ENCODE measurements at places on chromosomes 7 and 10.
A peak's percentile ranks its signal among the peaks of the same experiment; 100 is the strongest.

DNA sequence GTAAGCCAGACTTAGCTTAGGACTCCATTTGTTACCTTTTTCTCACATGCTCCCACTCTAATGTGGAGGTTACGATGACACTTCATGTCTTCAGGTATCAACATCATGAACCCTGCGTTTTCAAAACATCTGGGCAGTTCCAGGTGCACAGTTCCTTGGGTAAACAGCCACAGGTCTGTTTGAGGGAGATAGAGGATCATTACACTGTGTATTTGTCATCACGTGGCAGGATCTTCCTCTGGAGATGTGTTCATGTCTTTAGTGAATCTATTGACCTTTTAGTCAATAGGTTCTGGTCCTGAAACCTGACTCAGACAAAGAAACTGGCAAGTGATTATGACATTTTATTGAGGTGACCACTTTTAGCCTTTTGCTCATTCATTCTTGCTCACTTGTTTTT is 145.5 kb downstream of the ANKRD7 start:
- no peak for DNase-seq

DNA sequence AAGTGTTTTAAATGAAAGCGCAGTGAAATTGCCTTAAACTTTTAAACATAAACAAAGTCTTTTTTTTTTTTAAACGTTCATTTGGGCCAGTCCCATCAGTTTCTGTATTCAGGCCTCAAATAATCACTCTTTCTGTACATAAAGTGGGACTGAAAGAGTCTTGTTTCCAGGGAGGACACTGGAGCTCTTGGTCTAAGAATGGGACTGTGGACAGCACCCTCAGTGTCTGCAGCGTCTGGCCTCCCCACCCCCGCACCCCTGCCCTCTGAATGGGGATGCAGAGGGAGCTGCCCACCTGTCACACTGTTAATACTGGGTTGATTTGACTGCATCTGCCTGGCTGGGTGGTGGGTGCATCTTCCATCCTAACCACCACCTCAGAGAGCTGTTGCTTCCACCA is 5.2 kb downstream of the ZNF365 start:
- no peak for DNase-seq

GRCh38 chr10:133481086-133481643 is 27.4 kb downstream of the SCART1 start:
- no peak for DNase-seq

- DNase-seq: no peak
Observed at GRCh38 chr7:92826258-92826938, 10.0 kb downstream of the CDK6 start.

GRCh38 chr10:93313798-93314197 is 168.3 kb downstream of the MYOF start:
- DNase-seq: no peak

DNA sequence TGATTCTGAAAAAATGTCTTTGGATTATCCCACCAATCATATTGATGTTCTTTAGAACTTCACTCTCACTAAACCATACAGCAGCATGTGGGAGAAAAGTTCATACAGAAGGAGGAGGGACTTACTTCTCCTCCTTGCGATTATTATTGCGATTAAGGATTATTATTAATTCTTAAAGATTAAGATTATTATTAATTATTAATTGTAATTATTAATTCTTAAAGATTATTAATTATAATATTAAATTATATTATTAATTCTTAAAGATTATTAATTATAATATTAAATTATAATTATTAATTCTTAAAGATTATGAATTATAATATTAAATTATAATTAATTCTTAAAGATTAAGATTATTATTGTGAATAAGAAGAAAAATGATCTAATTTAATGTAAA is 80.5 kb downstream of the MACC1 start:
- no peak for DNase-seq

DNA sequence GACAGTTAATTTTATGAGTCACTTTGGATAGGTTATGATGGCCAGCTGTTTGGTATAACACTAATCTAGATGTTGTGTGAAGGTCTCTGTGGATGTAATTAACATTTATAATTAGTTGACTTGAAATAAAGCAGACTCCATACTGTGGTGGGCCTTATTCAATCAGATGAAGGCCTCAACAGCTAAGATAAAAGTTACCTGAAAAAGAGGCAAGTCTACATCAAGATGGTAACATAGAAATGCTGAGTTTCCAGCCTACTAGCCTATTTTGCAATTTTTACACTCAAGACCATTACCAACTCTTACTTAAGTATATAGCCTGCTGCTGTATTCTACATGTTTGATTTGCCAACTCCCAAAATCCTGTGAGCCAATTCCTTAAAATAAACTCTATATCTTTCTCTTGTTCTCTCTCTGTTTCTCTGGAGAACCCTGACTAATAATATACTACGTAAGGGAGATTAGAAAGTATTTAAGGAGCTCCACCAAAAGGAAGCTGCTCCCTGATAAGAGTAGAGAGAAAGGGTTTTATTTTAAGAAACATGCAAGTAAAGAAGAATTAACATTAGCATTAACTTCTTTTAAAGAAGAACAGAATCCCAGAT is 42.7 kb downstream of the ZNF438 start:
- no peak for DNase-seq

GRCh38 chr7:95011995-95012394 is 104.6 kb downstream of the PPP1R9A start:
- DNase-seq: no peak

DNA sequence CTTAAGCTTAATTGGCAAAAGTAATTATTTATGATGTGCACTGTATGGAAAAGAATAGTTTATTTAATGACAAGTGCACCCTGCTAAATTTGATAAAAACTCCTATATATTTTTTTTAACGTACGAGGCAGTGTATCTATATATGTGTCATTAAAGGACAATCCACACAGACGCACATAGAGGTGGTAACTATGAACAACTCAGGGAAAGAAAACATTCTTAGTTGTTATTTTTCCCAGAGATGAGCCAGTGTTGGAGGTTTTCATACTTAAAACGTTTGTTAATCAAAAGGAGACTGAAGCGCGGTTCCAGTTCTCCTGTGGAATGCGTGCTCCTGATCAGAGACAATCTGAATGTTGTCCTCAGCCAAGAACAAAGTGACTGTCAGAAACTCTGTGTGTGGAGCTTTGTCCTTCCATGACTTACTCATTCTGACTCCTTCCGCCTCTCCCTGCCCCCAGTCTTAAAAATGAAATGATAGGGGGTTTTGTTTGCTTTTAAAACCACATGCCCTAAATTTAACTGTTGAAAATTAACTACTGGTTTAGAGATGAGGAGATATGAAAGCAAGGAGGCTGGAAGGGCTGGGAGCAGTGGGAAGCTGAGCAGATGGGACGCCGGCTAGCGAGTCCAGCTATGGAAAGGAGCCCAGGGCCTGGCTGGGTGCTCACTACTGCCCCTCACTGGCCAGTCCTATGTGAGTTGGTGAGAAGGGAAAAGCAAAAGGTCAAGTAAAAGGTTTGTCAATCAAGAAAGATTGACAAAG is 99.6 kb downstream of the SVIL start:
- no peak for DNase-seq

GRCh38 chr7:151779255-151779654 is 97.7 kb downstream of the PRKAG2 start:
- no peak for DNase-seq

DNA sequence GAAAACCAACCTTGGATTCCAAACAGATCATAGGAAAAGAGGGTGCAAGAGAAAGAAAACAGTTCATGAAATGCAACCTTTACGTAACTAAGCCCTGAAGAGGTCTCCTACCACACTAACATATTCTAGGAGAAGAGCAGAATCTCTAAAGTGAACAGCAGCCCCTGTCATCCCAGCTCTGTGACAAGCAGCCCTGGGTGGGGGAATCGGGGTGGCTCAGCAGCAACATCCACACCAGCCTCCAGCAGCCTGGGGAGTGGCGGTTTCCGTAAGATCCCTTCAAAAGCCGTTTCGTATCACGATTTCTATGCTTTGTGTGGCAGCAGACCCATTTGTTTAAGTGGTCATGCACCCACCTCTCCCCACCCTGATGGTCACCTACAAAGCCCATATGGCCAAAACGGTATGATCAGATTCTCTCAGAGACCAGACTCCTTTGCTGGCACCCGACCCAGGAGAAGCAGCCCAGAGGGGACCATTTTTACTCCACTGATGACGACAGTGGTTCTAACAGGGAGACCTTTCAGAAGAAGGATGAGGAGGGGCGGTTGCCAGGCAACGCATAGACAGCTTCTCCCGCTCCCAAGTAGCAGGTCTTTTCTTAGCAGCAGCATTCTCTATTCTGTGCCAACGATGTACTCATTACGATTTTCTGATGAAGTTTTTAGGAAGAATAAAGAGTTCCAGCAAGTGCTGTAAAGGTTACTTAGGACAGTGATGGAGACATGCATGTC is 300.6 kb downstream of the DNAJB6 start:
- no peak for DNase-seq

GRCh38 chr10:102231357-102232318 is 5.5 kb downstream of the ELOVL3 start:
- no peak for DNase-seq

GRCh38 chr10:13712837-13713581 is 126.2 kb downstream of the PRPF18 start:
- peak; percentile 19 for DNase-seq

DNA sequence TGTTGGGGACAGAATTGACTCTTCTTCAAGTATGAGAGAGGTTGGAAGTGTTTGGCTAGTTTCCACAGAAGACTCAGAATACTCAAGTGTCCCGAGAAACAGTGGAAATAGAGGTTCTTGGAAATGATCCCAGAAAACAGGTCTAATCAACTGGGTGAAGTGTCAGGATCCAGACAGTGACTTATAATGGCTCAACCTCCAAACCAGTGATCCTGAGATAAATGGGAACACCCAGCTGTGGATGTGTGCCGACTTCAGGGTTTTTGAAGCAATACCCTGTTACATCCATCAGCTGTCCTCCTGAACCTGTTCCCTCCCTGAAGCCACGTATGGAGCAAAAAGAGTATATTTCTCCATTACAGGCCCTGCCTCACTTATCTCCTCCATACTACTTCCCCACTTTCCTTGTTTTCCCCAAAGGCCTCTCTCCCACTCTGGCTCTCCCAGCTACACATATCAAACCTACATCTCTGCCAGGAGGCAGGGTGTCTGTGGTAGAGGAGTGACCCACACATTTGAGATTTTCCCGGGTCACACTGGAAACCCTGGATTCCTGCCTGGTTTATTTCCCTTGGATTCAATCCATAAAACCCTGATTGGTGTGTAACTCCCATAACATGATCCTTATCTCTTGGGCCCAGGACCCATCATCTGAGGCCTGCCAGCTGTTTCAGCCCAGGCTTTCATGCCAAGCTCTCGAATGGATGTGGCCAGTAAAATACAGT is 17.6 kb upstream of the ELOVL3 start:
- no peak for DNase-seq

GRCh38 chr7:116441534-116441933 is 58.0 kb upstream of the CAV2 start:
- DNase-seq: no peak

GRCh38 chr10:58175990-58176900 is 91.4 kb downstream of the IPMK start:
- DNase-seq: no peak

DNA sequence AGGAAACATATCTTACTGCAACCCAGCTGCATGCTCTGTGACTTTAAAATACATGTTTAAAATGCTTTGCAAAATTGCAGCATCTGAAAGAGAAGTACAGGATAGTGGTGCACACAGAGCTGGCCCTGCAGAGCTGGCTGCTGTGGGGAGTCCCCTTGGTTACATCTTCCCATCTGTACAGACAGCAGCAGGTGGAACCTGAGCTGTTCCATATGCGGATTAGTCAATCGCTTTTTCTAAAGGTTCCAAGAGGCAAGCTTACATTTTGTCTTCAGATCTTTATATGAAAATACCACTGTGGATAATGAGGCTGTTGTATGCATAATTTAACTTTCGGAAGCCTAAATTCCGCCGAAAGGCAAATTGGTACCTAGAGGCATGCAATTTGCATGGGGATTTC is 444.1 kb downstream of the NRG3 start:
- DNase-seq: no peak

GRCh38 chr10:21260506-21261149 is 264.9 kb downstream of the SKIDA1 start:
- DNase-seq: no peak

DNA sequence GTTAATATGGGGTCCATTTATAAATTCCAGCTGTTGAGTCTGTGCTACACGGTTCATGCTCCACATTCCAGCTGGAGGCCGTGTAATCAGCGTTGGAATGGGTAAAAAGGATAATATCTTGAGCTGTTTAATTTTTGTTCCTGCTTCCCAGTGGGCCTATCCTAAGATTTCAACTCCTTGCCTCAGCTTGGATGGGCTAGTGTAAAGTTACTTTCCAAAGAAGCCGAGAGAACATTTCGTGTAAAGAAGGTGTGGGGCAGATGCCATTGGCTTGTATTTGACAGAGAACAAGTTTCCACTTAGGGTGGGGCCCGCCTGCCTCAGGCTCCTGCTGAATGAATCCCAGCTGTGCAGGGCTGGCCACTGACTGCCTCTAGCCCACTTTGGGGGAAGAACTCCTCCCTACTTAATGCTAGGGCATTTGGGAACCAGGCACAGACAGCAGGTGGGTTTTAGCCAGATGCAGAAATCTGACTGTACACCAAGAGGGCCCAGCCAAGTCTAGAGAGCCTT is 125.9 kb upstream of the LYZL2 start:
- DNase-seq: no peak

DNA sequence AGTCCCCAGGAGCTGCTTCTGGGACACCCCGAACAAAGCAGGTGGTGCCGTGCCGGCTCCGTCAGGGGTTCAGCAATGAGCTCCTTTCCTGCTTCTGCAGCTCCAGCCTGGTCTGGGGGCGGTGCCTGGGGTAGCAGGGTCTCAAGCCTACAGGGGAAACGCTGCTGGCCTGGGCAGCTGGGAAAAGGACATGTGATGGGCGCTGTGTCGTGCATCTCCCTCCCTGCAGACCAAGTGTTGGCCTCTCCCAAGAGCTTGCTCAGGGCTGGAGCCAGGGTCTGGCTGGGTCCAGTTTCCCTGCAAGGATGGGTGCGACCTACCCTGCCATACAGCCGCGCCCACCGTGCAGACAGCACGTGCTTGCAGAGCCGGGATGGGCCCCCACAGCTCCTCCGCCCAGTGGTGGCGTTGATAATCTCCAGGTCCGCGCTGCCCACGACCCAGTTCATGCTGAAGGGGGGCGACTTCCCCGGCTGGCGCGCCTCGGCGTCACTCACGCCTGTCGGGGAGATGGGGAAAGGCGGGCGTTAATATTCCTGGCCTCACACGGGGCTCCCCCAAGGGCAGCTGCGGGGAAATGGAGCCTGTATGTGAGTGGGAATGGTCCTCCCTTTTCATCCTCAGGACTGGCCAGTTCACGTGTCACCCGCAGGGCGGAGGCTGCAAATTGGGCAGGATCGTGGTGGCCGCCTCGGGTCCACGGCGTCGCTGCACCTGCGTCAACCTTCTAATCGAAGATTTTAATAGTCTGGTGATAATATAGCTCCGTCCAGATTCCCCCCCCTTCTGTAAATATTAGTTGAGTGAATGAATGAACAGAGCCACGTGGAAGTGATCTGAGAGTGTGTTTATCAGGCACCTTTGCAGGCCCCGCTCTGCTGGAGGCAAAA is 128.6 kb downstream of the WDR37 start:
- no peak for DNase-seq

- DNase-seq: no peak
Observed at GRCh38 chr10:119251315-119251708, 43.9 kb downstream of the GRK5 start.

- DNase-seq: no peak
Observed at GRCh38 chr10:88041243-88042159, 178.1 kb downstream of the PTEN start.

GRCh38 chr7:27202862-27203134 is 2.9 kb upstream of the HOXA13 start:
- DNase-seq: no peak

GRCh38 chr10:110168601-110169481 is 38.6 kb upstream of the MXI1 start:
- no peak for DNase-seq

- DNase-seq: no peak
Observed at GRCh38 chr7:108127461-108127860, 2.7 kb downstream of the LAMB4 start.
